ENCODE measurements at places on chromosomes 3 and 15.

DNA sequence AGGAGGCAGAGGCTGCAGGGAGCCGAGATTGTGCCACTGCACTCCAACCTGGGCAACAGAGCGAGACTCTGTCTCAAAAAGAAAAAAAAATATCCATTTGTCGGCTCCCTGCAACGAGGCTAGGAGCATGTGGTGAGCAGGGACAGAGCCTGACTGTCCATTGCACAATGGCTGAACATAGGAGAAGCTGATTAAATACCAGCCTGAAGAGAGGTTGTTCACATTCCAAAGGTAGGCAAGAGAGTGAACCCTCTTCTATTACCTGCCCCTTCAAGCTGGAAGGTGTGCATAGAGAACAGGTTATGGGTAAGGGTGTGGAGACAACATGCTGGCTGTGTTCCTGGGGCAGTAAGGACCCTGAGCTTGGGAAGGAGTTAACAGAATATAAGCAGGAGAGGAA lies 78.7 kb downstream of the DAPK2 start:
- DNase-seq, result no peak

- no peak for DNase-seq
Measured at GRCh38 chr15:79058260-79058850, 32.2 kb downstream of the RASGRF1 start.

- no peak for DNase-seq
Measured at GRCh38 chr3:69420781-69421520, 35.1 kb upstream of the FRMD4B start.

GRCh38 chr3:144549166-144549565 lies 577.5 kb downstream of the DIPK2A start:
- no peak for DNase-seq

DNA sequence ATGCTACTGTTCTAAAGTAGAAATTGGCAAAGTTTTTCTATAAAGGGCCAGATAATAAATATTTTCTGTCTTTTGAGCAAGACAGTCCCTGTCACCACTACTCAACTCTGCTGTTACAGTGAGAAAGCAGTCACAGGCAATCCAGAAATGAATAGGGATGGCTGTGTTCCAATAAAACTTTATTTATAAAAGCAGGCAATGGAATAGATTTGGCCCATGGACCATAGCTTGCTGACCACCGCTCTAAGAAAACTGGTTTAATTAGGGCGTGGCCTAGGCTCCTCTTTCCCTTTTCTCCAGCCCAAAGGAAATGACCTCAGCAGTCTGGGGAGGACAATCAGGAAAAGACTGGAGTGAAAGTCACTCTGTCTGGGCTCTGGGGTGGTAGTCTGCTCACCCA lies 183.8 kb downstream of the MEGF11 start:
- DNase-seq, result no peak

- DNase-seq, result no peak
Measured at GRCh38 chr15:50675535-50676144, 11.0 kb downstream of the TRPM7 start.

GRCh38 chr3:186180891-186181481 lies 72.1 kb upstream of the ETV5 start:
- no peak for DNase-seq

DNA sequence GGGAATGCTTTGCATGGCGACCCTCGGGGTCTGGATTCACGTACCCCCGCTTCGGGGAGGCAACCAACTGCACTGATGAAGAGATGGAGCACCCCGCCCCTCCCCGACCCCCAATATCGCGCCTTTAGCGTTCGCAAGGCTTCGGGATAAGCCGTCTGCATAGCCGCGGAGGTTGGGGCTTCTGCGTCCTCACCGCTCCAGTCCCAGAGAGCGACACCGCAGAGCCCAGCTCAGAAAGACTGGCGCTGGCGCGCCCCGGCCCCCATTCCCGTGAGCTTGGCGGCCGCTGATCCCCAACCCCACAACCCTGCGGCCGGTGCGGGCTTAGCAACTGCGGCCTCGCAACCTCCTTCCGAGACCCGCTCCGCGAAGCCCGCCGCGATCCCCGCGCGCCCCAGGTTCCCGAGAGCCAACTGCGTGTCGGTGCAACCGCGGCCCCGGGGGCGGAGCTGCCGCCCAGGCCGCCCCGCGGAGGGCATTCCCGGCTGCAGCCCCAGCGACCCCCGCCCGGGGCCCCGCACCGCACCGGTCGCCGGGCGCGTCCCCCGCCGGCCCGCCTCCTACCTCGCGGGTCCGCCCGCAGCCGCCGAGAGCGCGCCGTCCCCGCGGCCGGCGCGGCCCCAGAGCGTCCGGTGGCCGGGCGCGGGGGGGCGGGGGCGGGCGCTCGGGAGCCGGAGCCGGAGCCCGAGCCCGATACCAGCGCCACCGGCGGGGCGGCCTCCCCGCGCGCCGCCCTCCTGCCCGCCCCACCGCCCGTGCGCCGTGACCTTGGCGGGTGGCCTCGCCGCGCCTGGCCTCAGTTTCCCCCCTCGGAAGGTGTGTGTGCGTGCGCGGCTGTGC lies 79.5 kb downstream of the IQSEC1 start:
- DNase-seq, result no peak

GRCh38 chr3:101484805-101485620 lies 28.0 kb downstream of the SENP7 start:
- no peak for DNase-seq

DNA sequence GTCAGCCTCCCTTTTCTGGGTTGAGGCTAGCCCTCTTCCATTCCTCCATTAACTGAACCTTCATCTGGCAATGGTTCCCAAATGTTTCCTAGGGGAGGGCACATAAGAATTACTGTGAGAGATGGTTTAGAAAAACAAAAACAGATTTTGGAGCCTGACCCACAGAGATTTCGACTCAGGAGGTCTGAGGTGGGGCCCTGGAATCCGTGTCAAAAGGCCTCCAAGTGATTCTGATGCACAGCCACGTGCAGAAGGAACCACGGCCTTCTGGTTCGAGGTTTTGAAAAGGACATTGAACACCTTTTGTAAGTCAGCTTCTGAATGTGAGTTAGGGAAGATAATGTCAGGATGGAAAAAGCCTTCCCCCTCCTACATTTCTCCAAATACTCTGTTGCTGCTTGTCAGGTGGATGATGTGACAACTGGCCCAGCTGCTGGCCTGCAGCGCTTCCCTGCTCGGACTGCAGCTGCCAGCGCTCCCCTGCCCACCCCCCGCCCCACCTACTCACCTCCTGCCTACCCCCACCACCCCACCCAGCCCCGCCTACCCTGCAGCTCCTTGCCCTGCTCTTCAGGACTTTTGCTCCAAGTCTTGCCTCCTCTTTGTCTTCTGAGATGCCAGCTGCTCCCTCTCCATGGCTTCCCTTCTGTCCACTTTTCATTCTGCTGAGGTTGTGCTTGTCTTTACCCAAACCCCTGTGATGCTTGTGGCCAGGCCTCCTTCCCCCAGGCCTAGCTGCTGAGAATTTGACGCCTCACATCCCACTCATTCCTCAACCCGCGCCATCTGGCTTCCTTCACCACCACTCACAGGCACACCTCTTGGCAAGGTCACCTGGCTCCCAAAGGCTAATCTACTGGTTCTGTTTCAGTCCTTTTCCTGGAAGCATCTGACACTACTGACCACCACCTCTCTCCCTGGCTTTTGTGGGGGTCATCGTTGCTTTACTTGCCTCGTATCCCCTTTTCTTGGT lies 6.6 kb downstream of the EHD4 start:
- DNase-seq, result no peak

DNA sequence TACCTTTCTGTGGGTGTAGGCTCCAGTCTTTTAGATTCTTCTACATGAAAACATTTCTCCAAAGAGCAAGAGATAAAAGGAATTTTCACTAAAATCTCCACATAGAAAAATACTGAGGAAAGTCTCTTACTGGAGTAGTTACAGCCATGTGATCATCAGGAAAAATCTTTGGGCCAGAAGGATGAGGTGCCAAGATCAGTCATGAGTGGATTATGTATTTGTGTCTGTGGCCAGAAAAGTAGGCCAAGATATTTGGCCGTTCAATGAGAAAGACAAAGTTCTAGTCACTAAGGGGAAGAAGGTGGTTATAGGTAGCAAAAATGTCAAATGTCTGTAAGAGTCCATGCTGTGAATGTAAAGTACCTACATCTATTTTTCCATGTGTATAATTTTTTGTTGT lies 339.3 kb downstream of the NSUN3 start:
- no peak for DNase-seq

DNA sequence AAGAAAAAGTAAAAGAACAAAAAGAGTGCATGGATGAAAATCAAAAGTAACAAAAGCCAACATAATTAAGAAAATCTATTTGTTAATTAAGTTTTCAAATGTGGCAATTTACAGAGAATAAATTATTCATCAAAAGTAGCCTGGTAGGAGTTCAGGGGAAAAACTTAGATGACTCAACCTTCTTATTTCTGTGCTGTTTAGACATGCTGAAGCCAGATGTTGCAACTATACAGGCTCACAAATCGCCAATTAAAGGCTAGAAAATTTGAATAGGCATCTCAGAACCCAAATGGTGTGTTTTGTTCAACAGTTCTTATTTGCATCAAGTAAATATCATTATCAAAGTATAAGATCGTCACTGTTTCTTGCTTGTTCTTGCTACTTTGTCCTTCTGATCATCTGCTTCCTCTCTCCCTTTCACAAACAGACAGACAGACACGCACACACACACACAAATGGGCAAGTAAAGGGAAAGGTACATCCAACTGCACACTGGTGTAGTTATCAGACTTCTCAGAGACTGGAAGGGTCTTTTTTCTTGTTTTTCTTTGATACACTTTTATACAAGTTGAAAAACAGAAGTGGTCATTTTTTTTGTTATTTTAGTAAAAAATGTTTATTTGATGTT lies 572.2 kb downstream of the MECOM start:
- DNase-seq, result no peak

- no peak for DNase-seq
Measured at GRCh38 chr3:126067959-126068358, 16.0 kb downstream of the SLC41A3 start.

- no peak for DNase-seq
Measured at GRCh38 chr3:147813256-147813655, 404.1 kb downstream of the ZIC1 start.

- no peak for DNase-seq
Measured at GRCh38 chr3:177005718-177006405, 191.4 kb downstream of the TBL1XR1 start.

DNA sequence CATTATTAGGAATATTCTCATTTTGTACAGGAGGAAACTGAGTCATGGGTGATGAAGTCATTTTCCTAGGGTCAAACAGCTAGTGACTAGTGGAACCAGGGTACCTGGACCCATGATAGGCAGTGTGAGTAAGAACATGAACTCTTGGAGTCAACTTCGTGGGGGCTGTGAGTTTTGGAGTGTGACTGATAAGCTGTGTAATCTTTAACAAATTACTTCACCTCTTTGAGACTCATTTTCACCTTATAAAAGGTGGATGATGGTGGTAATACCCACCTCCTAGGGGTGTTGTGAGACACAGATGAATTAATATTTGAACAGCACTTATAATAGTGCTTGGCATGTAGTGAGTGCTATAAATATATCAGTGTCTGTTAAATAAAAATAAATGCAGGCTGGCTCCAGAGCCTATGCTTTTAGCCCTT lies 9.1 kb downstream of the SEMA6D start:
- DNase-seq, result no peak

- DNase-seq, result no peak
Measured at GRCh38 chr3:194632809-194633348, 340 bp downstream of the TMEM44 start.

- no peak for DNase-seq
Measured at GRCh38 chr3:23921052-23921511, 4.2 kb downstream of the RPL15 start.

GRCh38 chr3:15636028-15636709 lies 34.6 kb downstream of the BTD start:
- no peak for DNase-seq

DNA sequence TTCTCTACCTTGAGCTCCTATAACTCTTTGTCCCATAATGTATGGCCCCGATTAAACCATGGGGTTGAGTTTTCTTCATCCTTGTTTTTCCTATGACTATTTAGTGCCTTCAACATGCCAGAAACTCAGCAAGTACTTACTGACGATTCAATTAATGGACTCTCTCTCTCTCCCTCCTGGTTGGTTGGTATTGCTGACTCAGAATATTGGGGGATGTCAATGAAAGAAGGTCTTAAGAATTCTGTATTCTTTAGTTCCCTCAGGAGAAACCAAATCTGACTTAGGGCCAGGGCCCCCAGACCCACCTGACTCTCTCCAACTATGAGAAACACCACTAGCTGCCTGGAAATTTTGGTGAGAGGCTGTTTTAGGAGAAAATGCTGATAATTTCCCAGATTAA lies 40.8 kb downstream of the TM4SF4 start:
- no peak for DNase-seq

- DNase-seq, result no peak
Measured at GRCh38 chr15:54064365-54064764, 86.1 kb downstream of the UNC13C start.

DNA sequence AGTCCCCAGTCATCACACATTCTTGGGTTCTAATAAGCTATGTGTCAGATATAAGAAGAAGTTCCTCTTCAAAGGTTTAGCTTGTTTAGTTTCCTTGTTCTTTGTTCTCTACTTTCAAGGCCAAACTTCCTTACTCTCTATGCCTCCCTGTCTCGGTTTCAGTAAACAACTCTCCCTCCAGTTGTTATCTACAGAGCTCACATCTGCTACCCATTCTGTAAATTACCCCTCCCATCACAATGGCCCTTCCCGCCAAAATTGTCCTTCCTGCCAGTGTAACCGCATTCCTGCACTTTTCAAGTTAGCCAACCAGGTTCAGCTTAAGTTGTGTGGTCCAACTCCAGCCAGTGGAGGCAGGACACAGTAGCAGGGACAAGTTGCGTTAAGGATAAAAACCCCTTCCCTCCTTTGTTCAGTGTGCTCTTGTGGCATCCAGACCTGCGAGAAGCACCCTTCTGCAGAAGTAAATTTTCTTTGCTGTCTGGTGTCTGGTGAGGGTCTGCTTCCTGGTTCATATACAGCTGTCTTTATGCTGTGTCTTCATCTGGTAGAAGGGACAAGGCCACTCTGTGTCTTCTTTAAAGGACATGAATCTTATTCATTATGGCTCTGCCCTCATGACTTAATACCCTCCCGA lies 342.1 kb upstream of the GRM7 start:
- DNase-seq, result no peak

DNA sequence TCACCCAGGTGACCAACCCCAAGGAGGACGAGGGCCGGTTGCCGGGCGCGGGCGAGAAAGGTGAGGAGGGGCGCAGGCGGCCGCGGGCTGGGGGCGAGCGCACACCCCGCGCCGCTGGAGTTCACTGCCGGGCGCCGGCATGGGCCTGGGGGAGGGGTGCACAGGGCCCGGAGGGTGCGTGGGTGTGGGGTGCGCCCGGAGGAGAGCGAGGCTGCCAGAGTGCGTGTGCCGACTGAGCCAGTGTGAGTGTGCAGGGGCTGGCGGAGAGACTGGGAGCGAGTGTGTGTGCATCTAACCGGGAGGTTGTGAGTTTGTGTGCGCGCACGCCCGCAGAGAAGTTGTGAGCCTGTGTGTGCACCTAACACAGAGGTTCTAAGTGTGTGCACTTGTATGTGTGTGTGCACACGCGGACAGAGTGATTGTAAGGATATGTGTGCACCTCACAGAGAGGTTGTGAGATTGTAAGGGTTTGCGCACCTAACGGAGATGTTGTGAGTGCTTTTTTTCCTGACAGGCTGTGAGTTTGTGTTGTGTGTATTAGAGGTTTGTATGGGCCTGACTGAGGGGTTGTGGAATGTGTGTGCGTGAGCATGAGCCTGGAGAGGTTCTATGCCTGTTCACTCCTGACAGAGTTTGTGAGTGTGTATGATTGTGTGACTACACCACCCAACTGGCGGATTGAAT lies 681 bp downstream of the CTDSPL start:
- no peak for DNase-seq

GRCh38 chr3:177186306-177186705 lies 11.0 kb downstream of the TBL1XR1 start:
- DNase-seq, result no peak

All from T-helper 22 cell (primary cell).